ENCODE measurements at places on chromosomes 12 and 14.

- DNase-seq, result no peak
These were observed 293.1 kb upstream of the FKBP4 start for GRCh38 chr12:2501464-2502191.

DNA sequence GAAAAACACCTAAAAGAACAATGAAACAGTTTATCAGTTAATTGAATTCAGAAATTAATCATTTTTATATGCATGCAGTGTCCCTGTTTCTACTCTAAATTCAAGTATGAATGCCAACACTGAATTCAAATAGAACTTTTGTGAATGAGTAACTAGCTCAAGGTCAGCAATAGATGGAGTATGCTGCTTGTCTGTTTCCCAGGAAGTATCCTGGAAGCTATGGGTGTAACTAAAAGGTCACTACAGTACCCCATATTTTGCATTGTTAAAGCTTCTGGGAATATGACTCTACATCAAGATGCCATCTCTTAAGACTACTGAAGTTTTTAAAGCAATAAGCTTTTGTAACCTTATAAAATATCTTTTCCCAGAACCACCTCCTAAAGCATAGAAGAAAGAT is 681.4 kb upstream of the FBXO33 start:
- DNase-seq, result no peak

- DNase-seq, result no peak
These were observed 76.7 kb downstream of the TMEM121 start for GRCh38 chr14:105602799-105603793.

- no peak for DNase-seq
These were observed 83.5 kb upstream of the C14orf180 start for GRCh38 chr14:104496095-104496494.

DNA sequence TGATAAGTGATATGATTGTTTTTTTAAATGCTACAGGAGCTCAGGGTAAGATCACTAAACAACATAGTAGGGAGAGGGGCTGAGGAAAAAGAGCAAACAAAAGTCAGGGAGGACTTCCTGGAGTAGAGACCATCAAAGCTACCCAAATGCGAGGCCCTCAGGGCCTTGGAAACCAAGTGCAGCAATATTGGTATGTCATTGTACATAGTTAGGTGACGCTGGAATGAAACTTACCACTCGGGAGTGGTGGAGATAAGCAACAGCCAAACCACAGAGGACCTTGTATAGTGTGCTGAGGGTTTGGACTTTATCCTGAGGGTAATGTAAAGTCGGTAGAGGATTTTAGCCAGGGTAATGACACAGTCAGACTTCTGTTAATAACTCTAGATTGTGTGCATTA is 13.8 kb downstream of the KITLG start:
- no peak for DNase-seq

- no peak for DNase-seq
These were observed 46.0 kb upstream of the ESRRB start for GRCh38 chr14:76329951-76330350.

GRCh38 chr14:96705422-96706092 is 91.6 kb upstream of the VRK1 start:
- no peak for DNase-seq

DNA sequence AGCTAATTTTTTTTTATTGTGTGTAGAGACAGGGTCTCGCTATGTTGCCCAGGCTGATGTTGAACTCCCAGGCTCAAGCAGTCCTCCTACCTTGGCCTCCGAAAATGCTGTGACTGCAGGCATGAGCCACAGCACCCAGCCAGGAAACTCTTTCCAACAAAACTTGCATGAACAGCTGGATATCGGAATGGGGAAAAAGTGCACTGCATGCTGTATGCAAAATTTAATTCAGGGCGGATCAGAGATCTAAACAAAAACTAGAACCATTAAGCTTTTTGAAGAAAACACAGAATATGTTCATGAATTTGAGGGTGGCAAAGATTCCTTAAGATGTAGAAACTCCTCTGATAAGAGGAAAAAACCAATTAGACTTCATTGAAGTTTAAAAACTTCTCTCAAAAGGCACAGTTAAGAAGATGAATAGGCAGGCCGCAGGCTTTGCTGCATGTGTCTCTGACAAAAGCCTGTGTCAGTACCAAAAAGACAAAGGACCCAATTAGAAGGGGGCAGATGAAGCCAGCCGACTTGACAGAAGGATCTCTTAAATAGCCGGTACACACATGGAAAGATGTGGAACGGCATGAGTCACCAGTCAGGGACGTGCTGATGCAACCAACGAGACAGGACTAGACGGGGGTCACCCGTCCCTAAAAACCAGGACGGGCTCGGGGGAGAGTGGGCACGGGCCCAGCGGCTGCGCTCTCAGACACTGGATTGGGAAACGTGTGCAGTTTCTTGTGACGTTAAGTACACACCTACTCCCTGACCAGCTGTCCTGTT is 34.8 kb upstream of the MMP17 start:
- no peak for DNase-seq
